ENCODE measurements at places on chromosomes 3 and 15. TPM values are rescaled to one million over a fixed set of nuclear protein-coding genes. Genes with fewer than 3 reads are reported as not detected.

RAD51 gene
- total RNA-seq = 1.8 TPM

STRA6 gene
- total RNA-seq = 0.36 TPM

ZNF385D gene
- total RNA-seq = 2.9 TPM

ADGRG7 gene
- total RNA-seq = not detected

PKM gene
- total RNA-seq = 1,919 TPM

RAF1 gene
- total RNA-seq = 118 TPM

PLIN1 gene
- under 0.01 TPM for total RNA-seq

CLDN16 gene
- total RNA-seq = under 0.01 TPM

MESP1 gene
- total RNA-seq = under 0.01 TPM

MITF gene
- total RNA-seq = 11.6 TPM

HHLA2 gene
- not detected for total RNA-seq

SUSD5 gene
- total RNA-seq = 11.2 TPM

GOLGA6B gene
- total RNA-seq = not detected

CRABP1 gene
- total RNA-seq = not detected

SEMA6D gene
- 16.2 TPM for total RNA-seq

GPR149 gene
- total RNA-seq = not detected

GRAMD2A gene
- not detected for total RNA-seq

RHOV gene
- not detected for total RNA-seq

ACTL6A gene
- total RNA-seq = 36.8 TPM

SERPINI2 gene
- total RNA-seq = not detected

EPHA3 gene
- total RNA-seq = 12.7 TPM

MRAS gene
- 80.7 TPM for total RNA-seq

ATP10A gene
- 32.9 TPM for total RNA-seq

CPN2 gene
- 0.29 TPM for total RNA-seq

CCR9 gene
- total RNA-seq = not detected

HACL1 gene
- total RNA-seq = 34.7 TPM

ARRDC4 gene
- 17.0 TPM for total RNA-seq

C15orf62 gene
- under 0.01 TPM for total RNA-seq

NOP10 gene
- 216 TPM for total RNA-seq

ZNF660 gene
- 5.0 TPM for total RNA-seq

PIERCE2 gene
- 5.3 TPM for total RNA-seq

CNTN3 gene
- 0.36 TPM for total RNA-seq
